Esophagus squamous epithelium (tissue), 5 donors: ENCODE measurements at places on chromosomes 12 and 14. TPM values are rescaled to one million over a fixed set of nuclear protein-coding genes. Genes with fewer than 3 reads are reported as not detected.

Gene TAS2R10
- 0.38 TPM for total RNA-seq

Gene SPTB
- 3.8 TPM for total RNA-seq

Gene POU6F1
- 5.9 TPM for total RNA-seq

Gene POTEG
- total RNA-seq, result not detected

Gene CCDC197
- not detected for total RNA-seq

Gene SLC5A8
- total RNA-seq, result not detected

Gene EEA1
- total RNA-seq, result 58.1 TPM

Gene GPR84
- not detected for total RNA-seq

Gene KRT74
- total RNA-seq, result not detected

Gene KCNK13
- 0.15 TPM for total RNA-seq

Gene DLK1
- total RNA-seq, result not detected

Gene FOXN4
- total RNA-seq, result not detected

Gene SDS
- total RNA-seq, result not detected

Gene ZDHHC22
- total RNA-seq, result not detected

Gene NOS1
- 0.49 TPM for total RNA-seq

Gene OR6C65
- total RNA-seq, result not detected

Gene SYNDIG1L
- total RNA-seq, result 0.19 TPM

Gene TRHDE
- 0.50 TPM for total RNA-seq

Gene TPPP2
- not detected for total RNA-seq

Gene GSG1
- not detected for total RNA-seq

Gene BEST3
- not detected for total RNA-seq

Gene SLC6A15
- 18.7 TPM for total RNA-seq

Gene CISTR
- total RNA-seq, result not detected

Gene CLEC4D
- not detected for total RNA-seq

Gene CIT
- total RNA-seq, result 12.6 TPM
